ENCODE measurements at places on chromosomes 1 and 21.

DNA sequence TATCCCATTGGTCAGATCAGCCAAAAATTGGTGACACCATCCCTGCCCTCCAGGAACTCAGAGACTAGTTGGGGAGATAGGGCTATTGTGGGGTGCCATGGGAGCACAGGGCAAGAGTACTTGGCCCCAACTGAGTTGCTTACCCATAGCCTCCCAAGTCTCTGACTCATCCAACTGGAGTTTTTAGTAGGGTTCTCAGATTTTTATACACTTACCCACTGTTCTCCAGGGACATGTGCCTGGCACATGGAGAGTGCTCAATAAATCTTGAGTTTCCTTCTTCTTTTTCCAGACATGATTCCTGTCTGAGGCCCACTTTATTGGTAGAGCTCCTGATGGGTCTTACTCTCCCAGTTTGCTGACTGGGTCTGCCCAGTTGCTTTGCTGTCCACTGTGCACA, 56.7 kb downstream of the OVGP1 start:
- DNase-seq, result no peak

GRCh38 chr21:39105341-39105765, 77.9 kb downstream of the PSMG1 start:
- DNase-seq, result no peak

DNA sequence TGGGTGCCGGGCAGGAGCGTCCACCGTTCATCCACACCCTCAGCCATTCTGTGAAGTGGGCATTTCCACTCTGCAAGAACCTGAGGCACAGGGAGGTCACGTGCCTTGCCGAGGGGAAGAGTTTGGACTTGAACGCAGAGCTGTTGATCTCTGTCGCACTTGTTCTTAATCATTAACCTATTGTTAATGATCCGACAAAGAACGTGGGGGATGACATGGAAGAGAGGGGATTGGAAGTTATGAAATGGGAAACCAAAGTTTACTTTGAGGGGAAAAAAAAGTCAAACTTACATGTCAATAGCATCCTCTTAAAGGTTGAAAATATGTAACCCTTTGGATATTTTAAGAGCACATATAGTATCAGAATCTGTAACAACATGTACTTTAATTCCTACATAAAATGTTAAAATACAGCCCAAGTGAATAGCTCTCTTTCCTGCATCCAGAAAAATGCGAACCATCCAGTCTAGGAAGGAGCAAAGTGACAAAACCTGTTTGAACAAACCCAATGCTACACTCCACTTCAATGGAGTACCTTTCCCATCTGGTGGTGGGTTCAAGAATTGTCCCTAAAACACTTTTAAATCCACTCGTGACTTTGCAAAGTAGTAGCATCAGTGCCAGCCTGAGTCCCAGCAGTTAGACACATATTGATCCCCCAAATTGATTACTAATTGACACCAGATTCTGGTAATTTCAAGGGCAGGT, 75.5 kb downstream of the SETD4 start:
- peak; percentile 15 for DNase-seq

DNA sequence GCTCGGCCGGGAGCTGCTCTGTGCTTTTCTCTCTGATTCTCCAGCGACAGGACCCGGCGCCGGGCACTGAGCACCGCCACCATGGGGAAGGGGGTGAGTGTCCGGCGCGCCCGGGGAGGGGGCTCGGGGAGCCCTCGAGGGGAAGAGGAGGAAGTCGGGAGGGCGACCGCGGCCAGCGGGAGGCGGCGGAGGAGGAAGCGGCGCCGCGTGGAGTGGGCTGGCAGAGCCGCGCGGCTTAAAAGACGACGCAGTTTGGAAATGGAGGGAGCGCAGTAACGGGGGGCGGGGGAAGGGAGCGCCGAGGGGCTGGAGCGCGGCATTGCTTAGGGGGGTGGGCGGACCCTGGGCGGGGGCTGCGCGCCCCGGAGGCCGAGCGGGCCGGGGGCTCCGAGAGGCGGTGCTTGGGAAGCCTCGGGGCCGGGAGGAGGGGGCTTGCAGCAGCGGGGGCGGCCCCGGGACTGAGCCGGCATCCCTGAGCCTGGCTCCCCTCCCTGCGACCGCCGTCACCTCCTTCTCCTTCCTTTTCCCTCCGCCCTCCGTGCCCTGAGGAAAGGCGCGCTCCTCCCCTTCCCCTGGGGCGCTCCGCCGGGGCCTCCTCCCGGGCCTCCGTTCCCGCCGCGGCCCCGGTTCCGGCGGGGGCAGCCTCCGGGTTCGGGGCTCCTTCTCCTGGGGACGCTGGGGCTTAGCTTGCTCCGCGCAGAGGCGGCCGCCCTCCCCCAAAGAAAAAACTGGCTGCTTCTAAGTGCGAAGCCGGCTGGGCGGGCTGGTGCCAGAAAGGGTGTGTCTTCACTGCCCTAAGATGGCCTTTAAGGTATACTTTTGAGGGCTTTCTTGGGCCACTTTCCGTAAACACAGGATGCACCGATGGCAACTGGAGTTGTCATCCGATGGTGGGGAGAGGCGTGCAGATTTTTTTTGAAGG, 648 bp downstream of the ATP1A1 start:
- DNase-seq, result peak; percentile 32

GRCh38 chr1:33128781-33129180, 47.8 kb downstream of the AZIN2 start:
- DNase-seq, result no peak

All from NCI-H526 (cell line).